ENCODE measurements at places on chromosomes 2 and 18.

GRCh38 chr18:58288921-58289797 is 245.1 kb downstream of the NEDD4L start:
- DNase-seq, result no peak

DNA sequence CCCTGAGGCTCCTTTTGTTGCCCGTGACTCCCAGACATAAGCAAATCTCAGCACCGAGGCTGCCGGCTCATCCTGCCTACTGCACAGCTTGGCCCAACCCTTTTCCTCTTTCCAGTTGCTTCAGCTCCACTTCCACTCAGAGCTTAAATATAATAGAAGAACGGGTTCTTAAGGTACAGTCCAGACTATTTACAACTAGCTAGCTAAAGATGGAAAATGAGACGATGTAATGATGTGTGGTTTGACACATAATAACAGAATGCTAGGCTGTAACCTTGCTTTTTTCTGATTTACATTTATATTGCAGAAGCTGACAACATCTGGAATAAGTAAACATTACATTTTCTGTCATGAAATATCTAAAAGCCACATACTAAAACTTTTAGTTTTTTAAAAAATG is 26.9 kb upstream of the ATP9B start:
- DNase-seq, result no peak

DNA sequence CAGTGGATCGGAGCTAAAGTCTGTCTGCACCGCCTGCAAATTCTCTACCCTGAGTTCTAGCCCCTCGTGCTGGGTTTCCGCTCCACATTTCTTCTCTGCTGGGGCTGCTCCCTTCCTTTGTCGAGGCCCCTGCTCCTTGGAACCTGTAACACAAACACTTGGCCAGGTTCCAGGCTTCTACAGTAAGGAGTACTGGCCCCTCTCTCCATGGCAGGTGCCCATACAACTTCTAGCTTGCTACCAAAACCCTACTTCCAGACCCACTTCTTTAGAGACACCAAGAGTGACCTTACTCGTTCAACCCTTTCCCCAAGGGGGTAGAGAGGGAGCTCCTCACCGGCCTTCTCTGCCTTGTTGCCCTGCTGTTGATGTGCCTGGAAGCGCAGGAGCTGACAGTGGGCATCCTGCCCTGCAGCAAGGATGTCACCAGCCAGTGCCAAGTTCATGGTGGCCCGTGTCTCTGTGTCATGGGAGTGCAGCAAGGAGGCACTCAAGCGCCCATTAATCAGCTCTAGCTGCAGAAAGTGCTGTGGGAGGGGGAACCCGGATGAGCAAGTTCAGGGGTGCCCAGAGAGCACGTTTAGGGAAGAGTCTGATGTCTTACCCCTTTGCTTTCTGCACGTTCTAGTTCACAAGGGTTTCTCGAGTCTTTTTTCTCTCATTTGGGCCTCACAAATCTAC is 1.1 kb downstream of the PREB start:
- DNase-seq, result peak; percentile 34

- no peak for DNase-seq
Measured at GRCh38 chr18:11574545-11574944, 34.9 kb upstream of the SLC35G4 start.

- no peak for DNase-seq
Measured at GRCh38 chr2:101608408-101609310, 88.8 kb upstream of the MAP4K4 start.

DNA sequence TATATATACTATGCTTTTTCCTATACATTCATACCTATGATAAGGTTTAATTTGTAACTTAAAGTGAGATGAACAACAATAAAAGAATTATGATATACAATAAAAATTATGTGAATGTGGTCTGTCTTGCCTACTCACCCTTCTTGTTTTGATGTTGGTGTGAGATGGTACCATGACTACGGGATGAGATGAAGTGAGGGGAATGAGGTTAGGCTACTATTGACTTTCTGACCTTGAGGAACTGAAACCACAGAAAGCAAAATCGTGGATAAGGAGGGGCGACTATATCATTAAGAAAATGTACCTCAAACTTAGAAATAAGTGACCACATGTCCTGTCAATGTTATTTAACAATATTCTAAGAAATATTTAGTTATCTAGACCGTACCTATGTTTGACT is 103.9 kb upstream of the PPP1CB start:
- DNase-seq, result no peak

GRCh38 chr2:156331572-156332283 is 793 bp downstream of the NR4A2 start:
- peak; percentile 55 for DNase-seq

GRCh38 chr2:20052861-20053281 is 1.4 kb upstream of the LAPTM4A start:
- peak; percentile 79 for DNase-seq

DNA sequence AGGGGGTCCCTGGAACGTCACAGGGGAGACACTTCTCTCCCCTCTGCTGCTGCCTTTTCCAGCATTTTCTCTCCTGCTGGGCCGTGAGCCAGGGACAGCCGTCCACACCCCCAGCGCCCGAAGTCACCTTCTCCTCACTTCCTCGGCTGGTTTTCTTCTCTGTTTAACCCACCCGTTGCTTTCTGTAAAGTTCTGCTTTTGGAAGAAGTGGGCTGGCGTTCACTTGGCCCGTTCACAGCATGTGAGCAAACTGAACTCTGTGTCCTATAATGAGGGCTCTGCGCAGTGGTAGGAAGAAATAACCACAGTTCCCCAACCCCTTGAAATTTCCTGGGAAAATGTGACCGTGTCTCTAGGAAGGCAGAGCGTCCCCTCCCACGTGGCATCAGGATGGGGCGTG is 187.0 kb upstream of the HDAC4 start:
- no peak for DNase-seq

- peak; percentile 70 for DNase-seq
Measured at GRCh38 chr2:236264256-236264655, at the start of gene ASB18. TSS of gene ASB18 (minus strand) at chr2:236264406. CDS start at chr2:236264345, 61 bp downstream.

DNA sequence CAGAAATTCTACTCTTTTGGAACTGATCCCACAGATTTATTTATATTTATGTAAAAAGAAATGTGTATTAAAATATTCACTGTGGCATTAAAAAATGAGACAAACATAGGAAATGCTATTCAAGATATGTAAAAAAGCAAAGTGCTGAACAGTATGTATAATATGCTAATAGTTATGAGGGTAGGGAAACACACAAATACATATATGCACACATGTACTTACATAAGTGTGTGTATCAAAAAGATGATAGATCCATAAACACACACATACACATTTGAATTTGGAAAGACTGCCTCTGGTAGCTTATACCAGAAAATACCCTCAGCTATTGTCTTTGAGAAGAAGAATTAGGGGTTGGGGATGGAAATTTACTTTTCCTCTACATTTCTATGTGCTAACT is 103.2 kb downstream of the MREG start:
- DNase-seq, result no peak

DNA sequence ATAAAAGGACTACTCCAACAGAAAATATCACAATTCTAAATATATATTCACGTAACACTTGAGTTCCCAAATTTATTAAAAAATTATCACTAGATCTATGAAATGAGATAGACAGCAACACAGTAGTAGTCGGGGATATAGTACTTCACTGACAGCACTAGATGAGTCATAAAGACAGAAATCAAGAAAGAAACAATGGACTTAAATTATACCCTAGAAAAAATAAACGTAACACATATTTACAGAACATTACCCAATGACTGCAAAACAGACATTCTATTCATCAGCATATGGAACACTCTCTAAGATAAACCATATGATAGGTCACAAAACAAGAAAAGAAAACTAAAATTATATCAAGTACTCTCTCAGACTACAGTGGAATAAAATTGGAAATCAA is 429.4 kb downstream of the MBD2 start:
- no peak for DNase-seq

- DNase-seq, result no peak
Measured at GRCh38 chr2:220143336-220143735, 515.9 kb downstream of the SLC4A3 start.

DNA sequence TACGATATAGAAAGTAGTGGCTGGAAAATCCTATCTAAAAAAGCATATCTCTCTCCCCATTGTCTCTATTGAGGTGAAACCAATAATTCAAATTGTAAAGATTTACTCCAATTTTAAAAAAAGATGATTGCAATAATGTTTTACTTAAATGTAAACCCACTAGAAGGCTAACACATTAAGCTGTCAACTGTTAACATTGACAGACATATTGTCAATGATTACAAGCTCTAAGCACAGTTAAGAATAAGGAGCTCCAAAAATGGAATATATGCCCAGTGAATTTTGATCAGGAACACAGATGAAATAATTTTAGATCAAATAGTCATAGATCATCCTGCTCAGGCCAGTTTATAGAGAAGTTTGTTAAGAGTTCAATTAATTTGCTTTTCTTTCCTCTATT is 123.6 kb upstream of the NETO1 start:
- DNase-seq, result no peak

- DNase-seq, result no peak
Measured at GRCh38 chr2:72427022-72427861, 279.6 kb upstream of the CYP26B1 start.

DNA sequence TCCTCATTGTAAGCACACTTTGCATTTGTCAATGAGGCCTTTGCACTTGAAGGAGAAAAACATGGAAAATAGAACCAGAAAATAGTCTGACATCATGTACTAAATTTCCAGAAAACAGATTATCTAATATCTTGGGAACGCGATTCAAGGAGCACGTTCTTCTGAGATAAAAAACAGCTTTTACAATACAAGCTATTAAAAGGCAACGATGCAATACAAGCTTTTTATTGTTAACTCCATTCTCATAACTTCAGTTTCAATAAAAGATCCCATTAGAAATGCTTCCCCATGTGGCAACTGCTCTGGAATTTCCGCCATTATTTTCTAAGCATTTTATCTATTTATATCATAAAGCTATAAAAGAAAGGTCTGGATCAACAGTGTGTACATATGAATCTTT is 40.3 kb downstream of the NRXN1 start:
- no peak for DNase-seq

GRCh38 chr2:70978341-70979179 is at the start of gene ANKRD53:
TSS of gene ANKRD53 (plus strand) at chr2:70978630. CDS start at chr2:70978646, 16 bp downstream.
- no peak for DNase-seq

- DNase-seq, result no peak
Measured at GRCh38 chr2:47645246-47645645, 137.7 kb upstream of the MSH6 start.

- DNase-seq, result no peak
Measured at GRCh38 chr2:121237336-121237979, 47.5 kb downstream of the TFCP2L1 start.

GRCh38 chr18:9653390-9653789 is 39.0 kb upstream of the PPP4R1 start:
- DNase-seq, result no peak

GRCh38 chr2:219475697-219476651 is 22.7 kb upstream of the GMPPA start:
- peak; percentile 14 for DNase-seq

DNA sequence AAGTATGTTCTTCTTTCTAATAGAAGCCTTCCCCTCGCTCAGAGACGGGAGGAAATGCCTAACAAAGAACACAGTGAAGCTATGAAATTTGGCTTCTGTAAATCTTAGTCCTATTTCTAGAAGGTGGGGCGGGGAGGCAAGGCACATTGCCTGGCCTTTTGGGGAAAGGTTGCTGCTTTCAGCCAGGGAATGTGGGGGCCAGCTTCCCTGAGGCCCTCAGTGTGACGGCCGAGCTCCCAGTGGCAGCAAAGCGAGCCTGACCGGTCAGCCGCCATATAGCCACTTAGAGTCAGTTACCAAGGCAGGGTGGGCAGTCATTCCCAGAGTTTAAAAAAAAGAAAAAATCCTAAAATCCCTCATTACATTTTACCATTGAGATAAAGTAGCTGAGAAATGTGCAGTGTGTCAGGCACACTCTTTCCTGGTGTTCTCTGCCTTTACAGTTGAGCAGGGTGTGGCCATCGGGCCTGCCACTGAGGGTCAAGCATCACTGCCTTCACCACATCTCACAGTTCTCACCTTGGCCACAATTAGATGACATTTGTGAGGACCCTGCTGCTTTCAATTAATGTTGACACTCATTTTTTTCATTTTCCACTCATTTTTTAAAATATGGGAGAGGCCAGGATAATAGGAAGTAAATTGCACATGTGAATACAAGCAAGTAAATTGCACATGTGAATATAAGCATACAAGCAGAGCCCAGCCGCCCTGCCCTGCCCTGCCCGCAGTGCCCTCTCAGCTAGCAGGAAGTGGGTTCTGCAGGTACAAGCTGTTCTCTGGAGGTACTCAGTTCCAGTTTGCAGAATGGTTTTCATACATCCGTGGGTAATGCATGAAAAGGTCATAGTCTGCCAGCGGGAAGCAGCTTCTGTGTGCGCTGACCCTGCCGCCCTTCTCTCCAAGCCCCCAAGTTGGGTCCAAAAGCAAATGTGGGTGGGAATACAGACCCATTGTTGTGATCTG is 76.9 kb downstream of the WDSUB1 start:
- no peak for DNase-seq

GRCh38 chr2:72781480-72781879 is 44.4 kb downstream of the EXOC6B start:
- no peak for DNase-seq

DNA sequence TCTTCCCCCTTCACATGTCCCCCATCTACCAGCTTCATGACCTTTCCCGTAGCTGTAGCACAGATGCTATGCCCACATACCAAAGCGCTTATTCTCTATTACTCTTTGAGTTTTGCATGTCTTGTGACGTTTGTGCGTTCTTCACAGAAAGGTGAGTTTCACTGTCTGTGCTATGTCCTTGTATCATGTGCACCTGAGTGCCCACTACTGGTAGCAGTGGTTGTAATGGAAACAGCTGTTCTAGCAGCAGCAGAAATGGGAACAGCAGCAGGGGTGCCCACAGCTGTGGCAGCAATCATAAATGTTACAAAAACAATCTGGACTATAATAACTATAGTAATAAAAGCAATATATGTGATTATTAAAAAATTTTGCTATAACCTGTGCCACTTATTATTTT is 127.1 kb downstream of the STK39 start:
- no peak for DNase-seq

GRCh38 chr2:142435847-142436246 is 305.0 kb upstream of the LRP1B start:
- DNase-seq, result no peak

GRCh38 chr18:650428-650858 is 7.0 kb upstream of the TYMS start:
- no peak for DNase-seq

GRCh38 chr2:240235811-240236210 is 95.4 kb upstream of the OTOS start:
- DNase-seq, result no peak

GRCh38 chr2:158893026-158893425 is 75.4 kb upstream of the TANC1 start:
- peak; percentile 75 for DNase-seq

GRCh38 chr2:130985206-130985780 is 108.0 kb downstream of the FAM168B start:
- no peak for DNase-seq

DNA sequence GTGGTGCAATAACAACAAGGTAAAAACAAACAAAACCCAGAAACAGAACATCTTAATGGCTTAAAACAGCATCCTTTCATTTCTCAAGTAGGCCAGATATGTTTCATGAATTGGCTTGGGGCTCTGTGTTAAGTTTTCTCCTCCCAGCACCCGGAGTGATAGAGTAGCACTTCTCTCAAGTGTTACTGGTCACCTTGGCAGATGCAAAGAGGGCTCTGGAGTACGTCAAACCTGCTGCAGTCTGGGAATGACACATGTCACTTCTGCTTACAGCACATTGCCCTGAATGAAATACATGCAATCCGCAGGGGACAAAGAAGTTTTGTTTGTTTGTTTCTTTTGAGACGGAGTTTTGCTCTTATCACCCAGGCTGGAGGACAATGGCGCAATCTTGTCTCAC is 639.3 kb downstream of the CNTNAP5 start:
- DNase-seq, result no peak
